Hematopoietic multipotent progenitor cell treated with erythropoietin and hydrocortisone succinate and interleukin-3 and kit ligand, for 4 days (in vitro differentiated cells): ENCODE measurements at places on chromosomes 7 and 10.
A peak's percentile ranks its signal among the peaks of the same experiment; 100 is the strongest.

DNA sequence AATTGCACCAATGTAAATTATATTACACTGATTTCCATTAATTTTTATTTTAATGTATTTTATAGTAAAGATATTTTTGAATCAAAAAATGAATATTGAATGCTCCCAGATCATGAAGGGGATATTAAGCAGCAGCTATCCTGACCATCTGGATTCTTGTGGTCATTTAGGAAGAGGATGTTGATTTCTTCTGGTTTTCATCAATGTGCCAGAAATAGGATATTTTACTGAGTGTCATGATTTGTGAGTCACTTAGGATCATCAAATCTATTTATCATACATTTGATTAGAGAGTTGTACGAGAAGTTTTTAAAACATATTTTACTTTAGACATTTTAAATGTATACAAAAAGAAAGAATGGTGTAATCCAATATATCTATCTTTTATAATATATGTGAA lies 366.3 kb upstream of the CHRM2 start:
- no peak for DNase-seq

- DNase-seq, result no peak
Observed at GRCh38 chr10:15539262-15539661, 168.2 kb upstream of the FAM171A1 start.

DNA sequence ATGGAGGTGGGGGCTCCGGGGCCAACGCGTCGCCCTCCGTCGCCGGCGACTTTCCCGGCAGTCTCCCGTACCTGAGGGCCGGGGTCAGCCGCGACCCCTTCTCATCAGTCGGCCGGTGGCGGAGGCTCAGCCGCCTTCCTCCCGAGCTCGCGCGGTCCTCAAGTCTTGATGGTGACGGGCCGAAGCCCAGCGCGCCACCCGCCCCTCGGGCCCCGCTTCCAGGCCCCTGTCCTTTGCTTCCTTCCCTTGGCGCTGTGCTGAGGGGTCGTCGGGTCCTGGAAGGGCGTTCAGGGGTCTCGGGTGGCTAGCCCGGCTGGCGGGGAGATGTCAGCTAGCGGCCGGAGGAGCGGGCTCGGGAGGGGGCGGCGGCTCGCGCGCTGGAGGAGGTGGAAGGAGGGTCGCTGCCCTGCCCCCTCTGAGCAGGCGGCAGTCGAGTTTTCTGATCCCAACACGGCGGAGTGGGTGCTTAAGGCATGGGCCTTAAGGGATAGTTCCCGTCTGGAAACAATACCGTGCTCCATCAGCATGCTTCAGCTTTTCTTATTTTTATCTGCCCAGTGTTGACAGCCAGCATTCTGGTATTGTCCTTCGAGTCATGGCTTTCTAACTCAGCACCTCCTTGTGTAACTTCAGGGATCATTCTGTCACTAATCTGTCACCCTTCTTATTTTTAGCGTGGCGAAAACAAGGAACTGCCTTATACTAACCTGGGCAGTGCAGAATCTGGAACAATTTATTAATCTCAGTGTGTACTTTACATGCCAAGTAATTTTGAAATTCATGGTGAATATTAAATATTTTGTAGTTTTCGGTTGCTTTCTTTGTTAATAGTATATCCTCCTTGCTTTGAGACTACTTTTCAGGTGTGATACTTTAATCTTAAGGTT lies 748 bp downstream of the PHTF2 start:
- DNase-seq, result peak; percentile 74

GRCh38 chr7:100671353-100672327 lies 1.9 kb upstream of the GNB2 start:
- no peak for DNase-seq

DNA sequence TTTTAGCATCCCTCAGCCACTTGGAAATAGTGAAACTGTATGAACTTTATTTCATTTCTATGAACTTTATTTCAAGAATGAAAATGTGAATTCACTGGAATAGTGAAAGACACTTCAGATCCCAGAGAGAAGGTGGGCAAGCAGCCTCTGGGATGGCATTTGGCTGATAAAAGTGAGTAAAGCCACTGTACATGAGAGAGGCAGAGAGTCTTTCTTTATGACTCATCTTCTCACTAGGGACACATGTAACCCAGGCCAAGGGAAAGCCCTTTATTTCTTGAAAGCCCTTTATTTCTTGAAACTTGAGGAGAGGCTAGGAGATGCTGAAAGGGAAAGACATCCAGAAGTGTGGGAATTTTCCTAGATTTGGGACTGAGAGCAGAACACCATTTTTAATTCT lies 148.9 kb upstream of the SMIM30 start:
- no peak for DNase-seq

DNA sequence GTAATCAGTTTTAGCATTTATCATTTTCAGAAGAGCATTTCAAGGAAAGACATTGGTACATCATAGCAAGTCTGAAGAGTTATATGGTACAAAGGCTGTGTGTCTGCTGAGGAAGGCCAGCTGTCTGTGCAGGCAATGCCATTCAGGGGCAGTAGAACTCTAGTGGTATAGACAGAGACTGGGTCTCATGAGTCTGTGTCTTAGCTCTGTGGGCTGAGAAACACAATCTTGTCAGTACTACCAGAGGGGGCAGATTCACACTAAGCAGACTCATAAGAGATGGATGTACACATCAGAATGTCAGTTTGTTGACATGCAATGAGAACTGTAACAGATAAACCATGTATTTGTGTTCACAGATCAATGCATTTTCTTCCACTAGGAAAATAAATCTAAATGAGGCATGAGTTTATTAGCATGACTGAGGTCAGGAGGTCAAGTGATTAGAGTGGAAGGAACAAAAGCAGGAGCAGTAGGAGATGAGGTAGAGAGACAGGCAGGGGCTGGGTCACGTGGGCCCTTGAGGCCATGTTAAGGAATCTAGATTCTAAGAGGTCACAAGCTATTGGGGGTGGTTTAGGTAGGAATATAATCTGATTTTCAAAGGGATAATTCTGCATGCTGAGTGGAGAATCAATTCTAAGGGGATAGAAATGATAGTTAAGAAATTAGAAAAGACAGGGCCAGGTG lies 7.5 kb upstream of the GGCT start:
- DNase-seq, result no peak

DNA sequence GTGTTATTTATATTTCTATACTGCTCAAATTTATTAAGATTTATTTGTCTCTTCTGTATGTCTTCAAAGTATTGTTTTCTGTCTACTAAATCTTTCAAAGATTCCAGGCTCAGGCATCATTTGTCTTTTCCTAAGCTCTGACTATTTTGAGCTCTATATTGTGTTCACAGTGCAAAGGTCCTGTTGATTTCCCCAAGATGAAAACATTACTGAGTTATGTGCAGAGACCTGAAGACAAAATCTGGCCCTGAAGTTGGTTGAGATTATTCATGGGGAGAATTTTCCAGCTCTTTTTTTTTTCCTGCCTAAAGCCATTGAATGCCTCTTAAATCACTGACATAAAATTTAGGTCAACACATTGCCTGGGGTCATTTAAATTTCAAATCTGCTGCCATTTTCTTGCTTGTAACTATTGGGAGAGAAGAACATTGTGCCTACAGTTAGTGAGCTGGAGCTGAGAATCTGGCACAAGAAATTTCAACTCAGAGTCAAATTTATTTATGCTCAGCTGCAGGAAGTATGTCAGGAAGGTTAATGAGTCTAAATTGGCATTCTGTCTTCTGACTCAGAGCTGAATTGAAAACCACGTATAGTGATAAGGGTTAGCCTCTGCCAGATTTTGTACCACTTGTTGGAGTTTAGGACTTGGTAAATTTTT lies 31.6 kb downstream of the CSTF2T start:
- DNase-seq, result no peak

DNA sequence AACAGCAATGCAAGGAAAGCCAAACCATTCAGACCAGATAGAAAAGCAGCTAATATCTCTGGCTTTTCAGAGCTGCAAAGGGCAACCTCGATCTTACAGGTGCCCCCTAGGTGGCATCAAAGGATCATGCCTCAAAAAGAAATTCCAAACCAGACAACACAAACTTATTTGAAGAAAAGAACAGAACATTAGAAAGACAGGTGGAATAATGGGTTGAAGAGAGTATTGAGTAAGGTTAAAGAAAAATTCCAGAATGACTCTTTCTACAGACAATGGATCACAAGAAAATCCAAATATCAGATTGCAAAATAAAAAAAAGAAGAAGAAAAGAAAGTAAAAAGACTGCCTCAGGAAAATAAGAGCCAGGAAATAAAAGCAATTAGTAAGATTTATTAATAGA lies 213.7 kb downstream of the ELMO1 start:
- DNase-seq, result peak; percentile 69

DNA sequence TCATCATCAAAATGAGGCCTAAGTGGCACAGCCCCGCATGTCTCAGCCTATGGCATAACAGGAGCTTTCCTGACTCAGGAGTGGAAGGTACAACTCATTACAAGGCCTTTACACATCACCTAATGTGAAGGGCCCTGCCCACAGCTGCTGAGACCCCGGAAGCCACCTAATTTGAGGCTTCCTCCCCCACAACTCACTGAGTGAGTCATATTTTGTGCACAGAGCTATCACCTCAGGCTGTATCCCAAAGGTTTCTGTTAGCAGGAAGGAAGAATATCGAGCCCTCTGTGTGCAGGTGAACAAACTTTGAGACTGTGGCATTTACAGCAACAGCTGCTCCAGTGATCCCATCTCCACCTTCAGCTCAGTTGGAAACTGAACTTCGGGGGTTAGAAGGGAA lies 20.6 kb downstream of the HTR5A start:
- no peak for DNase-seq

DNA sequence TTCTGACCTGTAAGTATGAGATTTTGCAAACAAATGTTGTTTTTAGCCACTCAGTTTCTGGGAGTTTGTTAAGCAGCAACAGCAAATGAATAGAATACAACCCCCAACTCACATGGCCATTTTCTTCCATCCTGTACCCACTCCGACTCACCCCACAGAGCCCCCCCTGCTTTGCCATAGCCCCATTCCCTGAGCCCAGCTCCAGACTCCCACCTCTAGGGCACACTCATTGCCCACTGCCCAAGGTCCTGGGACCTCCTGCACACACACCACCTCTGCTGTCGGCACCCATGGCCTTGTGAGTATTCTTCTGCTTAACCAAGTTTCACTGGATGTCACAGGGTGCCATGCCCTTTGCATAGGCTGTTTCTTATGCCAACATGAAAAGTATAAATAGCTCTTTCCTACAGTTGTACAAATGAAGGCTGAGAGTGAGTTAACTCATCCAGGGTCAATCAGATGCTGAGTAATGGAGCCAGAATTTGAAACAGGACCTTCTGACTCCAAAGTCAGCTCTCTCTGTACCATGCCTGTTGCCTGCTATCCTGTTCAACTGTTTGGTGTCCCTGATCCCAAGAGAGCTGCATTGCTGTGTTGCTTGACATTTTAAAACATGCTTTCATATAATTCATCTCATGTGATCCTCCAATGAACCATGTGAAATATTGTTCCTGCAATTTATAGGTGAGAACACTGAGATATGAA lies 367.8 kb upstream of the ZMIZ1 start:
- no peak for DNase-seq

DNA sequence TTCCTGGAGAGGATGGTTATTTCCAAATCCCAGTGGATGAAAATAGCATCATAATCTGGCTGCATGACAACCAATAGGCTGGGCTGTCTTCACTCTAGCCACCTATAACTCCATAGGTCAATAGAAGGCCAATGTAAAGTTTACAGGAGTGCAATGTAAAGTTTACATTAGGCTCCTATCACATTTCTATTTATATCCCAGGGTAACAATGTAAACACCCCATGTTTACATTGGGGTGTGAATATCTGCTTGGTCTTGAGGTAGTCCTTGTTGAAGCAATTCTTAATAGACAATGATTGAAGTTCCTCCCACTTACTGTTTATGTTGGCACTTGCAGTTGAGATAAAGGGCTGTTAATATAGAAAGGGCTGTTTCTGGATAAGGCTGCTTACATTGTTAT lies 21.5 kb downstream of the CH25H start:
- no peak for DNase-seq

DNA sequence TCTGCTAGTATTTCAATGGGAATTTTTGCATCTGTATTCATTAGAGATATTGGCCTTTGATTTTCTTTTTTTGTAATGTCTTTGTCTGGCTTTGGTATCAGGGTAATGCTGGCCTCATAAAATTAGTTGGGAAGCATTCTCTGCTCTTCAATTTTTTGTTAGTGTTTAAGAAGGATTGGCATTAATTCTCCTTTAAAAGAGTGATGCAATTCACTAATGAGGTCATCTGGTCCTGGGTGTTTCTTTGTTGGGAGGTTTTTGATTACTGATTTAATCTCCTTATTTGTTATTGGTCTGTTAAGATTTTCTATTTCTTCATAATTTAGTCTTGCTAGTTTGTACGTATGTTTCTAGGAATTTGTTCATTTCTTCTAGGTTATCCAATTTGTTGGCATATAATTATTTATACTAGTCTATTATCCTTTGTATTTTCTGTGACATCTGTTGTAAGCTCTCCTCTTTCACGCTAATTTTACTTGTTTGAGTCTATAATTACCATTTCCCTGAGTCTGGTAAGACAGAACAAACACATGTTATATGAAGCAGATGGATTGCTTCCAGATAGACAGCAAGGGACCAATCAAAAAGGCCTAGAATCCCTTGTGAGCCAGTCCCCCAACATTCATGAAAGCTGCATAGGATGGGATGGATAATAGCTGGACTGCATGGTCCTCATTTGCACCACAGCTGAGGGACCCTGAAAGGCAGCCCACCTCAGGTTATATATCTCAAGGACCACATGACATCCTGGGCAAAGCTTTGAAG lies 54.4 kb downstream of the MTPAP start:
- no peak for DNase-seq

DNA sequence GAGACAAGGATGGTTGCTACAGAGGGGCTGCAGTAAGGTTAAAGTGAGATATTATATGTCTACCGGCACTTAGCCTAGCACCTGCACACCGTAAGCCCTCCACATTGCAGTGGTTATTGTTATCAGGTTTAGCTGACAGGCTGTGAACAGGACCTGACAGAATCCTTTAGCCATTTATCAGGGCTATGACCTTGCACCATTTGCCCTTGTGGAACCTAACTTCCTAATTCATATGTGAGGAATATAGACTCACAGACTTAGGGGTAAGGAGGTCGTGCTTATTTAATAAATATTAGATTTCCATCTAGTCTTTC lies 10.1 kb downstream of the NCOA4 start:
- no peak for DNase-seq

GRCh38 chr7:101180130-101180755 lies at the start of gene NAT16:
Gene NAT16, minus strand, starts transcription at chr7:101180293. Its CDS starts 5,486 bp downstream, at chr7:101174807.
- no peak for DNase-seq

GRCh38 chr7:151426441-151426903 lies 13.5 kb downstream of the CRYGN start:
- no peak for DNase-seq

- DNase-seq, result no peak
Observed at GRCh38 chr7:150780292-150780691, 19.9 kb downstream of the TMEM176B start.

- no peak for DNase-seq
Observed at GRCh38 chr10:60718886-60719285, 59.4 kb upstream of the CDK1 start.

GRCh38 chr7:128030654-128031611 lies at the start of gene LRRC4:
Gene LRRC4, minus strand, starts transcription at chr7:128031437. Its CDS starts 797 bp downstream, at chr7:128030640.
- DNase-seq, result peak; percentile 77

GRCh38 chr7:87113077-87113476 lies 39.2 kb upstream of the DMTF1 start:
- DNase-seq, result no peak

- DNase-seq, result no peak
Observed at GRCh38 chr10:133049639-133050038, 38.1 kb upstream of the ADGRA1 start.
